Esophagus muscularis mucosa (tissue), 4 donors: ENCODE measurements at places on chromosomes 12 and 14. TPM values are rescaled to one million over a fixed set of nuclear protein-coding genes. Genes with fewer than 3 reads are reported as not detected.

Gene APOF
- not detected for total RNA-seq

DNA sequence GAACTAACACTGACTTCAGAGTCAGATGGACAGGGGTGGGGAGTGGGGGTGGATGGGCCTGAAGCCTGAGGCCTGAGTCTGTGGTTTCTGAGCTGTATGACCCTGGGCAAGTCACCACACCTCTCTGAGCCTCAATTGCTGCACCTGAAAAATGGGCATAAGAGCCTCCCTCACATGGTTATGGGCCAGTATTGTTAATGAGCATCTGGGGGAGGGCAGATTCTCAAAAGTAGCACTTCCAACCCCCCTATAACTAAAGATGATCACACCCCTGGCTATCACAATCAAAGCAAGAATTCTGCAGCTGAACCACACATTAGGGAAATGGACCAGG is 168.6 kb downstream of the RBM19 start:
- H3K27me3 ChIP-seq, result no peaks in the 10 kb centered on the region
- no peak overlapping the region for H3K27ac ChIP-seq
- H3K36me3 ChIP-seq, result no peaks in the 10 kb centered on the region
- no peak overlapping the region for H3K4me3 ChIP-seq

Gene OR2AP1
- total RNA-seq, result not detected

GRCh38 chr14:71698673-71699072 is 233.6 kb upstream of the RGS6 start:
- H3K27me3 ChIP-seq, result no peaks in the 10 kb centered on the region
- H3K4me1 ChIP-seq, result peaks cover 9% of the 10 kb centered on the region
- H3K36me3 ChIP-seq, result peaks cover 4% of the 10 kb centered on the region
- no peak overlapping the region for H3K4me3 ChIP-seq

GRCh38 chr12:79012636-79013035 is 148.1 kb downstream of the SYT1 start:
- no peak overlapping the region for H3K4me3 ChIP-seq
- H3K4me1 ChIP-seq, result no peaks in the 10 kb centered on the region
- no peaks in the 10 kb centered on the region for H3K36me3 ChIP-seq
- no peaks in the 10 kb centered on the region for H3K27me3 ChIP-seq
- H3K27ac ChIP-seq, result no peak overlapping the region
- no peak for DNase-seq

GRCh38 chr14:76131071-76131965 is 20.4 kb upstream of the GPATCH2L start:
- no peaks in the 10 kb centered on the region for H3K27me3 ChIP-seq
- no peak overlapping the region for H3K27ac ChIP-seq
- no peak for DNase-seq
- H3K36me3 ChIP-seq, result no peaks in the 10 kb centered on the region

DNA sequence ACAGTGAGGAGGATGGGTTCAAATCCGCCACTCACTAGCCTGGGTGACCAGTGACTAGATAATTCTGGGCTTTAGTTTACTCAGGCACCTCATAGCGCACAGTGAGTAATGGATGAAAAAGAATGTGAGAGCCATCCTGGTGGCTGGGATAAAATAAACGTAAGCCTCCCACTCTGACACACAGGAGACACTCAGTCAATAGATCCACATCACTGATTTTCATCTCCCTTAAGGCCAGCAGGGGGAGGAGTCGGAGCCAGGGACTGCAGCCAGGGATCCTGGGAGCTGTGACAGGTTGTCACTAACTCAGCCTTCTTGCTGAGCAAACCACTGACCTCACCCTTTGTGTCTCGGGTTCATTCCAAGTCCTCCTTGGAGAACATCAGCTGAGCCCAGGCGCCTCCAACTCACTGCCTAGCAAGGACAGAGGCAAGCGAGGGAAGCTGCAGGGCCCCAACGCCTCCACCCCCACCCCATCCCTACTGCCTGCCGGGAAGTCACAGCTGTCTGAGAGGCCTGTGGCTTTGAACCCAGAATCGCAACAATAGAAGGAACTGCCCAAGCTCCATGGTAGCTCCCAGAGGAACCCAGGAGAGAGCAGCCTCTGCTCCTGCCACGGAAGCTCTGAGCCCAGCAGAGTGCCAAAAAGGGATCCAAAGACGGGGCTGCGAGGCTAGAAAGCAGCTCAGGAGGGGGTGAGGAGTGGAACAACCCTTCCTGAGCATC is 30.7 kb downstream of the PXN start:
- peak overlapping the region; percentile 13 for H3K4me3 ChIP-seq
- peak; percentile 98 for DNase-seq
- peak overlapping the region; percentile 86 for H3K27ac ChIP-seq

Gene MYF6
- 0.29 TPM for total RNA-seq

DNA sequence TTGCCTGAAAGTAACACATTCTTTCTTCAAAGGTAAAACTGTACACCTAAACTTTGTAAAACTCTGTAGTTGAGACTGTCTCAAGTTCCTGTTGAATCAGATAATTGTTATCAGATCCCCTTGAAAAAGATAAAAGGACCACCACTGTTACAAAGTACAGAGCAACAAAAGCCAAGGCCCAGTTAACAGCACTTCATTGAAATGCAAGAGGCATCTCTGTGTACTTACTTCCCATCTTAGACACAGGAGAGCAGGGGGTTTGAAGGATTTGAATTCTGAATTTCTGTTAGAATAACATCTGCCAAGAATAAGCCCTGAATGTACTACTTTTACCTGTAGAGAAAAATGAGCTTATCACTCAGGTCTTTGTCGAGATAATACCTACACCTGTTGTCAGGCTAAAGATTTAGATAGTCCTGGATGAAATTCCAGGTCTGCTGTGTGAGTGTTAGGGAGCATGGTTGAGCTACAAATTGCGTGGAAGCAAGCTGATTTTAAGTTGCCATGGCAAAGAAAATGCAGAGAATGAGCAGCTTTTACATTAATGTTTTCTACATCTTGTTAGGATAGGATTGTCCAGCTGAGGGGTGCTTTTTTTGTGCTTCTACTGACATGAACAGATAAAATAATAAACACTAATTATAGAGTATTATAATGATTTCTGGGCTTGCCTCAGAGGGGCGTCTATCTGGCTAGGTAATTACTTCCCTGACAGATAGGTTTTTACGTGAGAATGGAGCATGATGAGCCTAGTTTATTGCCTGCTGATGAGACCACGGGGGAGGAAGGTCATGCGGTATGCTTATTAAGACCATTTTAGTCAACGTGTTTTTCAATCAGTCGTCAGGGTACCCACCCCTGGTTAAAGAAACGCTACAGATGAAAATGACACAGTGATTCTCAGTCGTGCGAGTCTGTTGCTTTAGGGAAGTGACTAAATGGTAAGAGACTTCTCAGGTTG is 309.2 kb downstream of the PAWR start:
- H3K27me3 ChIP-seq, result no peaks in the 10 kb centered on the region
- H3K27ac ChIP-seq, result no peak overlapping the region
- H3K4me1 ChIP-seq, result no peaks in the 10 kb centered on the region
- no peak overlapping the region for H3K4me3 ChIP-seq

DNA sequence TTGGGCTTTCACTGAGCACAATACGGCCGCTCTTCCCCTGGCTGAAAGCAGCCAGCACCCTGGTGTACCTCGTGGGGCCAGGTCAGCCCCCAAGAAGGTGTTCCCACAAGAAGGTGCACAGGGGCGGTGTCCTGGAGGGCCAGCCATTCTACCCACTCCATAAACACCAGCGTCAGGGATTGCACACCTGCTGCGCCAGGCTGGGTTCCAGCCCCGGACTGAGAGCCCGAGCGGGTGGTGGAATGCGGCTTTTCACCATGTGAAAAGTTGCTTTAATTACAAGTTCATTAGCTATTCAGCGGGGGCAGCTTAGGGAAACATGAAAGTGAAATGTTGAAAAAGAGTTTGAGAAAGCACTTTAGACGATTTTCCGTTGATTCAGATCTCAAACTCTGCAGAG is 17.5 kb upstream of the MMP17 start:
- no peaks in the 10 kb centered on the region for H3K27me3 ChIP-seq
- H3K36me3 ChIP-seq, result no peaks in the 10 kb centered on the region
- DNase-seq, result no peak
- H3K4me3 ChIP-seq, result no peak overlapping the region
- H3K4me1 ChIP-seq, result no peaks in the 10 kb centered on the region
- H3K27ac ChIP-seq, result no peak overlapping the region

DNA sequence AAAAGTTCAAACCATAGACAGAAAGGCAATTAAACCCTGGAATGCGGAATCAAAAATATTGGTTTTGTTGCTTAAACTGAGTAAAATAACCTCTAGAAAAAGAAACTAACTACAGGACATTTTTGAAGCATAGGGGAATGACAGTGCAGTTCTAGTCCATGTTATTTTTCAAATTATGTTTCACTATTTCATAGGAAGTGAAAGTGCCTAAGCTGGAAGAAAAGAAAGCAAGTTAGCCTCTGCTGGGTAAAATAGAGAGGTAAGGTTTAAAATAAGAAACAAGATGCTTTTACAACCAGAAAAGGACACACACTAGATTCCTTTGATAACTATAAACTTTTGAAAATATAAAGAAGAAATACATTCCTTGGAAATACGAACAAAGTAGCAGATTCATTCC is 1.1 kb downstream of the CLECL1 start:
- H3K4me1 ChIP-seq, result no peaks in the 10 kb centered on the region
- no peak for DNase-seq
- no peaks in the 10 kb centered on the region for H3K36me3 ChIP-seq
- no peaks in the 10 kb centered on the region for H3K27me3 ChIP-seq
- no peak overlapping the region for H3K4me3 ChIP-seq
- no peak overlapping the region for H3K27ac ChIP-seq

DNA sequence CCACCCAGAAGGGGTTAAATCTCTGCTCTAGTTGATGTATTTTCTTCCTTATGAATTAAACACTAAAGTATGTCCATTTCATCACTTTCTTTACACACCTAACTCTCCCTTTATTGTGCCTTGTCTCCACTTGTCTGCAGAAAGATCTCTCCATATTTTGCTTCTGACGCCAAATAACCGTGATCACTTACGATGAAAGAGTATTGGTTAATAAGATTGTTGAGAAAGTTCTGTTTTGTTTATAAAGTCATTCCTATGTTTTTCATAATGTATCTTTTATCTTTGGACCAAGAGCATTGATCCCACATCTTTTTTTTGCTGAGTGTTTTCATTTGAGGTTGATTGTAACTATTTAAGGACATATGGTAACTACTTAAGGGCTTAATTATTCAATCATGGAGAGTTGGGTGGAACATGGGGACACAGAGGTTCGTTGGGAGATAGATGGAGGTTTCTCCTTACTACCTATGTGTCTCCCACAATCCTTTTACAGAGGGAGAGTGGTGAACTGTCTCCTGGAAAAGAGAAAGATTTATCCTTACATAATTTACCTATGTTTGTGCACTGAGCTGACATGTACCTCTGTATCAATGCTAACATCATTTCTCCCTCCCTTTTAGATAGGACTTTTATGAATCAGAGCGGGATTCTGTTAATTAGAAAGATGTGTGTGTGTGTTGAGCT is 120.7 kb upstream of the SLC38A2 start:
- H3K27ac ChIP-seq, result peak overlapping the region; percentile 24
- H3K4me1 ChIP-seq, result peaks cover 35% of the 10 kb centered on the region
- no peaks in the 10 kb centered on the region for H3K27me3 ChIP-seq

- no peaks in the 10 kb centered on the region for H3K36me3 ChIP-seq
- H3K4me3 ChIP-seq, result no peak overlapping the region
- H3K27me3 ChIP-seq, result peaks cover 42% of the 10 kb centered on the region
- H3K27ac ChIP-seq, result no peak overlapping the region
- DNase-seq, result no peak
- peaks cover 16% of the 10 kb centered on the region for H3K4me1 ChIP-seq
Measured at GRCh38 chr12:131833896-131834641, 5.9 kb downstream of the MMP17 start.

DNA sequence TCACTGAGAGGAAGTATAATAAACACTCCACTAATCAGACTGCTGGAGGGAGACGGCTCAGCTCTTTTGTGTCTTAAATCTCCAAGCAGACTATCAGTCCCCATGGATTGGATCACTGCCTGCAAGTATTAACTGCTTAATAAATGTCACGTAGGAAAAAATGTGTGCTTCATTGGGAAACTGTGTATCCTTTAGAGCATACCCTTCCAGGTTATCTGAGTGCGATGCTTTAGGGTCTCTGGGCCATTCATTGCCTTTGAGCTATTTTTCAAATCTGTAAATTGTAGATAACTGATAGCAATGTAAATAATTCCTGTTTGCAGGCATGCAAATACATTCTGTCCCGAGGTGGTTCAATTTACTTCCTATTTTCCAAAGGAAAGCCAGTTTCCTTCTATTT is 45.0 kb upstream of the VASH1 start:
- no peaks in the 10 kb centered on the region for H3K27me3 ChIP-seq
- peaks cover 26% of the 10 kb centered on the region for H3K4me1 ChIP-seq
- peak overlapping the region; percentile 47 for H3K27ac ChIP-seq
- H3K4me3 ChIP-seq, result no peak overlapping the region
- DNase-seq, result peak; percentile 70
- no peaks in the 10 kb centered on the region for H3K36me3 ChIP-seq

Gene WSCD2
- total RNA-seq, result 26.6 TPM

Gene PPP1R1A
- 7.7 TPM for total RNA-seq

Gene TEDC1
- 3.8 TPM for total RNA-seq

DNA sequence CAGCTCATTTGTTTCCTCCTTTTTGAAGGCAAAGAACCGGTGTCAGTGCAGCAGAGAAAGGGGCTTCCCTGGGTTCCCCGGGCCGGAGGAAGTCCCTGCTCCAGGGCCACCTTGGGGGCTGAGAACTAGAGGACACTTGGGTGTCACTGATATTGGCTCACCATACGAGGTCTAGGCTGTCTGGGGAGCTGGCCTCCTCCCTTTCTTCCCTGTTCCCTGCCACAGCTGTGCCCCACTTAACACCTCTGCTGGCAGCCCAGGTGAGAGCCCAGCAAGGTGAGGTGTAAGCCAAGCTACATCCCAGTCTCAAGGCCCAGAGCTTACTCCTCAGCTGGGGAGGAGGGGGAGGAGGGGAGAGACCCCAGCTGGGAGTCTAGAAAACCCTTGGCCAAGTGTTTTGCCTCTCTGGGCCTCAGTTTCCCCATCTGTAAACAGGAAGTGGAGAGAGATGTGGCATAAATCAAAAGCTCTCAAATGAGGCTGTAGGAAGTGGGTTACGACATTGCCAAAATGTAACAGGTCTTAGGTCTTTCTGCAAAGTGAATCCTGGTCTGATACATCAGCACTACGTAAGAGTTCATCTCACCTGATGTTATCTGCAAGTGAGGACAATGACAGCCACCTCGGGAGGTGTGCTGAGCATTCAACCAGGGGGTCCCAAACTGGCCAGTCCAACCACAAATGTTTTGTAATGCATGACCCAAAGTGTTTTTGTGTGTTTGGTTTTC is 25.5 kb downstream of the RASAL1 start:
- no peak overlapping the region for H3K27ac ChIP-seq
- H3K27me3 ChIP-seq, result no peaks in the 10 kb centered on the region
- no peaks in the 10 kb centered on the region for H3K4me1 ChIP-seq

DNA sequence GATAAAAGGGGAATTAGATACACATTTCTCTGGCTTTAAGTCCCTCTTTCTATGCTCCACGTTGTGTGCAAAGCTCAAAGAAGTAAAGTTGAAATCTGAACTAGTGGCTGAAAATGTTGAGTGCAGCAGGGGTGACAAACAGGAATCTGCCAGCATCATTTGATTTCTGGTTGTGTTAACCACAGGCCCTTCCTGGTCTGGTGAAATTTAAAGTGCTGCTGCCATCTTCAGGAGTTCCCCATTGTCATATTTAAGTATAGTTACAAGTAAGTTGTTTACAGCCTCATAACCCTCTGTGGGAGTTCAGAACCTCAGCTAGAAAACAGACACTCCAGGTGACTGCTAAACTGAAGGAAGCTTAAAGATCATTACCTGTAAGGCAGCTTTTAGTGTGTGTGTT is 90.9 kb upstream of the CCDC196 start:
- H3K27ac ChIP-seq, result no peak overlapping the region
- H3K36me3 ChIP-seq, result no peaks in the 10 kb centered on the region
- H3K4me1 ChIP-seq, result no peaks in the 10 kb centered on the region
- DNase-seq, result no peak

- no peak overlapping the region for H3K27ac ChIP-seq
- H3K36me3 ChIP-seq, result no peaks in the 10 kb centered on the region
Measured at GRCh38 chr14:106551265-106551664, 1024.9 kb downstream of the TMEM121 start.
